ENCODE measurements at places on chromosomes 16 and 17. TPM values are rescaled to one million over a fixed set of nuclear protein-coding genes. Genes with fewer than 3 reads are reported as not detected.

The ZNF597 gene
- 1.1 TPM for total RNA-seq

The SLC16A6 gene
- total RNA-seq = 0.15 TPM

The HASPIN gene
- 0.23 TPM for total RNA-seq

The UBALD2 gene
- 1.6 TPM for total RNA-seq

The CIBAR2 gene
- total RNA-seq = 0.15 TPM

The ABCA6 gene
- total RNA-seq = 90.9 TPM

The UBE2Z gene
- 33.7 TPM for total RNA-seq

The CNTNAP1 gene
- total RNA-seq = 26.6 TPM

The CFAP97D1 gene
- total RNA-seq = under 0.01 TPM

The FNDC8 gene
- not detected for total RNA-seq

The EXOC3L1 gene
- not detected for total RNA-seq

The OSGIN1 gene
- total RNA-seq = 1.6 TPM

The PLA2G10 gene
- not detected for total RNA-seq

The CNGB1 gene
- total RNA-seq = not detected

The RPL27 gene
- total RNA-seq = 2,251 TPM

The AOC3 gene
- 0.23 TPM for total RNA-seq

The FOXN1 gene
- not detected for total RNA-seq

The NOB1 gene
- 21.9 TPM for total RNA-seq

The DPEP3 gene
- total RNA-seq = not detected

The KIF2B gene
- not detected for total RNA-seq

The KCNH6 gene
- not detected for total RNA-seq

The C1QTNF8 gene
- not detected for total RNA-seq

The MYCBPAP gene
- 4.1 TPM for total RNA-seq

The STAT5A gene
- total RNA-seq = 11.4 TPM

The AP2B1 gene
- total RNA-seq = 38.6 TPM

The PMP22 gene
- 260 TPM for total RNA-seq

The CCL13 gene
- total RNA-seq = 2.0 TPM

The HBA1 gene
- not detected for total RNA-seq

The STRADA gene
- 14.0 TPM for total RNA-seq

The ACE gene
- total RNA-seq = 2.0 TPM

The ARL2BP gene
- total RNA-seq = 63.3 TPM

The PABPN1L gene
- total RNA-seq = not detected

The PRR15L gene
- total RNA-seq = not detected

The MYH2 gene
- not detected for total RNA-seq

The FSCN2 gene
- 1.1 TPM for total RNA-seq

The SPATA22 gene
- total RNA-seq = not detected

The COQ7 gene
- total RNA-seq = 19.4 TPM

The PRSS8 gene
- total RNA-seq = not detected

The SOST gene
- 115 TPM for total RNA-seq

The CD300H gene
- total RNA-seq = not detected

The CRYBA1 gene
- not detected for total RNA-seq

The ZNF287 gene
- 2.2 TPM for total RNA-seq

The BAHCC1 gene
- 3.8 TPM for total RNA-seq

The ACSM5 gene
- not detected for total RNA-seq

The NPIPA8 gene
- total RNA-seq = not detected

The DNASE1L2 gene
- 1.1 TPM for total RNA-seq

The IL17C gene
- total RNA-seq = not detected

Measured in smooth muscle cell of the coronary artery (primary cell).